ENCODE measurements at places on chromosomes 6 and 20.

- no peak for DNase-seq
Observed at GRCh38 chr6:30948811-30949210, 8.0 kb downstream of the MUCL3 start.

GRCh38 chr20:20148779-20149178 is 96.4 kb downstream of the CFAP61 start:
- no peak for DNase-seq

DNA sequence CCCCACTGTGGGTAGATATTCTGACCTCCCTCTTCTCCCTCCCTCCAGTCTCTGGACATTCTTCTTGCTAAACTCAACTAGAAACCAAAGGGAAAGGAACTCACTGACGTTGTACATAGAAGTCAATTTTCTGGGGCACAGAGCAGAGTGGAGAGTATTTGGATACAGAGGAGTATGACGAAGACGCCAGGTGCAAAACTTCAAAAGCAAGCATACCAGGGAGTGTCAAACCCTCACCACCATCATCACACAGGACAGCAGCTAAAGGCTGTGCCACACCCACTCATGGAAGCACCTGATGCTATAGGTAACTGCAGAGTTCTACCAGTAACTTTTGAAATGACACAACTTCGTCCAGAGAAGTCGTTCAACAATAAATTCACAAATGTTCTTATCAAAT is 64.8 kb downstream of the FYN start:
- no peak for DNase-seq

- DNase-seq, result no peak
Observed at GRCh38 chr6:148657048-148657447, 89.8 kb upstream of the UST start.

DNA sequence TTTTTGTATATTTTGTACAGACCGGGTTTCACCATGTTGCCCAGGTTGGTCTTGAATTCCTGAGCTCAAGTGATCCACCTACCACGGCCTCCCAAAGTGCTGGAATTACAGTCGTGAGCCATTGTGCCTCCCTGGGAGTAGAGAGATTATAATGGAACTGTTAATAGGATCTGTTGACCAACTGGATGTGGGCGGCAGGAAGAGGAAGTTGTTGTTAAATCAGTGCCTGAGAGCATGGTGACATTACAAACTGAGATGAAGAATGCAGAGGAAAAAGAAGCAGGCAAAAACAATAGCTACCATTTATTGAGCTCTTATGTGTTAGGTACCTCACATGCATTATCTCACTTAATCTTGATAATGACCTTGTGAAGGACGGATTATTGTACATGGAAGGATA is 9.2 kb upstream of the L3MBTL3 start:
- DNase-seq, result no peak

GRCh38 chr20:44769481-44769863 is 23.8 kb downstream of the KCNK15 start:
- DNase-seq, result no peak

GRCh38 chr20:11153819-11154218 is 480.0 kb upstream of the JAG1 start:
- no peak for DNase-seq

DNA sequence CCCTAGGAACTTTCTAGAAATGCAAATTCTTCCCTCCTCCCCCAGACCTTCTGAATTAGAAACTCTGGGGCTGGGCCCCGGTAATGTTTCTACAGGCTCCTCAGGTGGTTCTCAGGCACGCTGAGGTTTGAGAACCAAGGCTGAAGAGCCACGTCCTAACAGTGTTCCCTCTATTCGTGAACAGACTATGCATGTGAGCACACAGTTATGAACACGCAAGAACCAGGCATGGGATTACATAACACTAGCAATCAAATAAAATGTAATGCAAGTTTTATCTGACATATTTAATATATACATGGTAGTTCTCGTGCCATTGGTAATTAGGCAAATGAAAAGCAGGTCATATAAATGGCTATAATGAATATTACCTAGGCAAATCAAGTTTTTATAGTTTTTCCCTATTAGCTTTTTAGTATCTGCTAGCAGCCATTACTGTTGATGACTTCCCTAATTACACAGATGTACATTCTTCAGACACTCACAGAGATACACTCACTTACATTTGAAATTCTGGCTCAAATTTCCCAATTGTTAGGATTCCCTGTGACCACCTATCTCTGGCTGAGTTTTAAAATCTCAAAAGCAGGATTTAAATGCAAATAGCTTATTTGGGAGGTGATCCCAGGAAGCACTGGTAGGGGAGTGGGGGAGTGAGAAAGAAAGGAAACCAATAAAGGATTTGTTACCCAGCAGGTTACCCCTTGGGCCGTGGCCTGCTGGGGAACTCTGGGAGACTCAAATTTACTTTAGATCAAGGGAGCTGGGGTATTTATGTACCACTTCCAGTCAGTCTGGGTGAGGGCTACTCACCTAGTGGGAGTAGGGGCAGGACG is 104.1 kb downstream of the TCP11 start:
- DNase-seq, result no peak

DNA sequence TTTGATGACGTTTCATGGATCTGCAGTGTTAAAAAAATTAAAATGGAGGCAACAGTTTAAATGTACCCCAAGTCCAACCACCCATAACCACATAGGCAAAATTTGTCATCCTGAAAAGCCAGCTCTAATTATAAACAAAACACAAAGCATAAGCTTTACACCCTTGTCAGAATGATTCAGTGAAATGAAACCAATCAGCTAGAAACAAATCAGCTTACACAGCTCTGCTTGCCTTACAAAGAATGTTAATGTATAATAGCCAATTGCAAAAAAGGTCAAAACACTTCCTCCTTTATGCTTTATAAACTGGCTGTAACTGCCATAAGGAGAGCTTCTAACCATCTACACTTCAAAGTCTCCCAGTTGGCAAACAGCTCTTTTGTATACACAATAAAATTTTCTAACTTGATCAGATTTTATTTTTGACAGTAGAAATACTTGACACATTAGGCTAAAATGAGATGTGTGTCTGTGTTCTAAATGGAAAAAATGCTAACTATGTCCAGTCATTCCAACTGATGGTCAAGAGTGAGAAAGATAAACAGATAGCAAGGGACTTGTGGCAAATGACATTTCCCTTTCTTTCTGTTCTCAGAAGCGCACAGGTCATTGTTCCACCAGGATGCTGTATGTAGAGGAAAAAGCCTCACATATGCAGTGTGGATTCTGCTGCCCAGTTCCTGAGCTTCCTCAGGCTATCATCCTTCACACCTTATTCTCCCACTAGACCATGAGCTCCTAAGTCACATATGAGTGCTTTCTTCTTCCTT is 344.3 kb upstream of the ID4 start:
- DNase-seq, result no peak

DNA sequence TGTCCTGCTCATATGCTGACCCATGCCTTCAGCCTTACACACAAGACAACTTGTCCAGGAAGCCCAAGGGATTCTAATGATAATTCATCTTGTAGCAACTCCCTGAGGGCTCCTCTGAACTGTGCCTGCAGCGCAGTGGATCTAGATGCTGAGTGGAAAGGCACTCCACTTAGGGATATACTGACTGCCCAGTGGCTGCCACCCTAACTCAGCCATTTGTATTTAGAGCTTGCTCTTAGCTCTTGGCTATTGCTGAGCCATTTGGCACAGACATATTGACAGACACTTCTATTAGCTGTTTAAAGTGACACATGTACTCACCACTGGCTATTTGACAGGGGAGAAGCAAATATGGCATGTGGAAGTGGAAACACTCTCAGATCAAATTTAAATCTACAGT is 278.3 kb upstream of the SGK1 start:
- no peak for DNase-seq

DNA sequence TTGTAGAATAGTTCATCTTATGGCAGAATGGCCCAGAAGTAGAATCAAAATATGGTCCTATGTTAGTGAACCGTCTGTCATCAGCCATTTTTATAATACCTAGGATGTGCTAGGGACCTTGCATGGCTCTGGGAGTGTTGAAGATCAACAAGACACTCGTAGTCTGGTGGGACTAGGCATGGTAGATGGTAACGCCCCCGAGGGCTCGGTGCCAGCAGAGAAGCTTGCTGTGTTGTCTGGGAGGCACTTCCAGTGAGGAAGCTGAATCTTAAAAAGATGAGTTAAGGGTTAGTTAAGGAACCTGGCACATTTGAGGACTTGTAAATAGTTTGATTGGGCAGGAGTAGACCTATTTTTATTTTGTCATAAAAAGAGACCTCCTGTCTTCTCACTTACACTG is 82.4 kb downstream of the MAP3K4 start:
- no peak for DNase-seq

Measured in stimulated activated CD8-positive, alpha-beta memory T cell treated with anti-CD3 and anti-CD28 coated beads, Interleukin-15, amount 100 ng/mL, for 4 hours (primary cell).